Stimulated activated CD8-positive, alpha-beta memory T cell treated with anti-CD3 and anti-CD28 coated beads, Interleukin-2, amount 100 ng/mL, for 1 hour (primary cell): ENCODE measurements at places on chromosomes 7 and 10.

GRCh38 chr10:102230264-102230860 is 4.3 kb downstream of the ELOVL3 start:
- DNase-seq: no peak

- no peak for DNase-seq
Measured at GRCh38 chr10:66746711-66747110, 179.1 kb upstream of the LRRTM3 start.

GRCh38 chr7:42628054-42628453 is 283.8 kb downstream of the C7orf25 start:
- no peak for DNase-seq

GRCh38 chr10:88938938-88939337 is 13.6 kb downstream of the ACTA2 start:
- DNase-seq: no peak

DNA sequence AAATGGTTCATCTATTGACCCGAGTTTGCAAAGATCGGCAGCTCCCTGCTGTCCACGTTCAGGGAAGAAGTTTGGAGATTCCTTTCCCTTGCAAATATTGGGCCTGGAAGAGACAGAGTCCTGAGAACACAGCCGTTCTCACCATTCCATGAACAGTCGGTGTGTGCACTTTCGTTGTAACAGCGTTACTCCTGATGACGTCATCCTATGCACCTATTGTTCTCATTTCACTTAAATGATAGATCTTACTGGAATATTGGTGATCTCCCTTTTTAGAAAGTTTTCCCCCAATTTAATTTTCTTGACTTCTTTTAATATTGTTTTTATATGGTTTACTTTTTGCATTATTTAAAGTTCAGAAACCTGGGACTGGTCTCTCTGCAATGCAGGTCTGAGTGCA is 320.7 kb upstream of the PFKP start:
- DNase-seq: no peak

- no peak for DNase-seq
Measured at GRCh38 chr7:66356277-66356721, 151.2 kb downstream of the TPST1 start.

- no peak for DNase-seq
Measured at GRCh38 chr7:47576866-47577306, 5.0 kb downstream of the TNS3 start.

DNA sequence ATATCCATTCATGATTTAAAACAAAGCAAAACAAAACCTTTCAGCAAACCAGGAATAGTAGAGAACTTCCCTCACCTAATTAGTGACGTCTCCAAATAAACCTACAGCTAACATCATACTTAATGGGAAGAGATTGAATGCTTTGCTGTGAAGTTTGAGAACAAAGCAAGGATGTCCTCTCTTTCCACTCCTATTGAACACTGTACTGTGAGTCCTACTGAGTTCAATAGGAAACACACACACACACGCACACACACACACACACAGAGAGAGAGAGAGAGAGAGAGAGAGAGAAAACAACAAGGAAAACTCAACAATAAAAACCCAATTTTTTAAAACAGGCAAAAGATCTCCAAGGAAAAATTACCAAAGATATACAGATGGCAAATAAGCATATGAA is 32.3 kb downstream of the PODXL start:
- no peak for DNase-seq

GRCh38 chr7:18508443-18509427 is 13.2 kb downstream of the HDAC9 start:
- no peak for DNase-seq

GRCh38 chr10:49080071-49080470 is 35.3 kb downstream of the VSTM4 start:
- no peak for DNase-seq

DNA sequence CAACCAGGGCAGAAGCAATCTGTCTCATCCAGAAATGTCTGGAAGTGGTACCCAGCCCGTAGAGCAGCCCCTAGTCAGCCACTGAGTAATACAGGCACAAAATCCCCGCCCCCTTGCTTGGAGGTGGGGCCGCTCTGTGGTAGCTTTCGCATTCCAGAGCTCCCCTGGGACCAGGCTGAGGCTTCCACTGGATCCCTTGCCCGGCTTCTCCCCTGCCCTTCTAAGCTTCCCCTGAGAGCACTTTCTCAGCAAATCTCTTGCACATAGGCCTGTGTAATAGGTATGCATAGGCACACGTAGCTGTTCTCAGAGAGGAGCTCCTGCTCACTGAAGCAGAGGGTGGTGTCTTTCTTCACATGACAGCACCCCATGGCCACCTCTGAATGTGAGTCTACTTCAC is 144.2 kb downstream of the BMS1 start:
- DNase-seq: no peak

DNA sequence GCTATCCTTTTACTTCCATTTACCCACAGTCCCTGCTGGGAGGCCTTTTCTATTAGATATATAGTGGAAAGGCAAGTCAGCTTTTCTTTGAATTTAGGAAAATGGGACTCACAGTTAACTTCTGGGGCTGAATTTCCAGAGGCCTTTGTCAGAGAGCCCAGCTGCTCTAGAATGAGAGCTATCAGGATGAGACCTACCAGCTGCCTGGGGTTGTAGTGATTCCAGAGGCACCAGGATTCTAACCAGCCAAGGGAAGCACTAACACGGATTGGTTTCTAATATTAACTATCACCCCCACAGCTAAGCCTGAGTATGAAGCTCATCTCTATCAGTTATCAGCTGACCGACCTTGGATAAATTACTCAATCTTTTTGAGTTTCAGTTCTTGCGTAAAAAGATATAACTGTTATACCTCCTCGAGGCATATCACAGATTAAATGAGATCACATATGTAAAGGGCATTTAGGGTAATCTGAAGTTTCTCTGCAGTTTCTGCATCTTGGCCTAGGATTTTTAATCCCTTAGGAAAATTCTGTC is 56.6 kb upstream of the CALD1 start:
- no peak for DNase-seq

DNA sequence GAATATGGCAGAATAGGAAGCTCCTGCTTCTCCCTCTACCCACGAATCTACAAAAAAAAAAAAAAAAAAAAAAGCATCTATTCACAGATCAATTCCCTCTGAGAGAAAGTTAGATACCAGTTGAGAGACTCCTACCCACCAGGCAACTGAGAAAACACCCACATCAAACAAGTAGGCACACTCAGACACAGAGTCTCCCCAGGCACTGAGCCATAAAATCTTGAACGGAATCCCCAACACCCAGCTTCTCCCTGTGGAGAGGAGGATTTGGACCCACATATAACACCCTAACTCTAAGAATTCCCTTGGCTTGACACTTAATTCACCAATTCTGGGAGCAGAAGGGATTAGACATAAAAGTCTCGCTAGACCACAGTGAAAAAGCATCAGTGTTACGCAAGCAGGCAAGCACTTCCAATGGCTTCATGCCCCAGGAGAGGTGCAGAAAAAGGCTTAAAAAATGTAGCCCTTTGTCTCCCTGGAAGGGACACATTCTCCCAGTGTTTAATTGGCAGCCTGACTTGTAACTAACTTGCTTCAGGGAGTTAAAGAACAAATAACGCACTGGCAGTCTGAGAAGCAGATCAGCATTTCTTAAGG is 192.2 kb downstream of the ELAPOR2 start:
- DNase-seq: no peak

DNA sequence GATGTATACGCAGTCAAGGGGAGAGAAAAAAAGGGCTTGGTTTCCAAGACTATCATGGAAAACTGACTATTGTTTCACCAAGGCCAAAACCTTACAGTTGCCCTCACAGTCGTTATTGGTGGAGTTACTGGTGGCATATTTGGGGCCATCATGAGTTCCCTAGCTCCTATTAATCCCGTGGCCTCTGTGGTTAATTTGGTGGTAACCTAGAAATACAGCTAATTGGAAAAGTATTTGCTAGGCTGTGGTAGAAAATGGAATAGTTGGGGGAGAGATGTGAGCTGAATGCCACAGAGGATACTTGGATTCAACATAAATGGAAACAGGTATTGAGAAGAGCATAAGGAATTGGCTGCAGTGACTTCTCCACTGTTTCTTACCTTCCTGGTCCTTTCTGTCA is 450.7 kb downstream of the KCNMA1 start:
- DNase-seq: no peak

GRCh38 chr7:102934239-102934638 is 21.4 kb downstream of the LRRC17 start:
- DNase-seq: no peak
